Right kidney (tissue), 9 donors: ENCODE measurements at places on chromosomes 2 and 18.

- no peak for DNase-seq
Measured at GRCh38 chr2:134231965-134232340, 21.9 kb upstream of the MGAT5 start.

- no peak for DNase-seq
Measured at GRCh38 chr2:221535824-221536223, 36.3 kb downstream of the EPHA4 start.

GRCh38 chr2:32947484-32948143, 861 bp downstream of the LTBP1 start:
- DNase-seq = peak; percentile 85

DNA sequence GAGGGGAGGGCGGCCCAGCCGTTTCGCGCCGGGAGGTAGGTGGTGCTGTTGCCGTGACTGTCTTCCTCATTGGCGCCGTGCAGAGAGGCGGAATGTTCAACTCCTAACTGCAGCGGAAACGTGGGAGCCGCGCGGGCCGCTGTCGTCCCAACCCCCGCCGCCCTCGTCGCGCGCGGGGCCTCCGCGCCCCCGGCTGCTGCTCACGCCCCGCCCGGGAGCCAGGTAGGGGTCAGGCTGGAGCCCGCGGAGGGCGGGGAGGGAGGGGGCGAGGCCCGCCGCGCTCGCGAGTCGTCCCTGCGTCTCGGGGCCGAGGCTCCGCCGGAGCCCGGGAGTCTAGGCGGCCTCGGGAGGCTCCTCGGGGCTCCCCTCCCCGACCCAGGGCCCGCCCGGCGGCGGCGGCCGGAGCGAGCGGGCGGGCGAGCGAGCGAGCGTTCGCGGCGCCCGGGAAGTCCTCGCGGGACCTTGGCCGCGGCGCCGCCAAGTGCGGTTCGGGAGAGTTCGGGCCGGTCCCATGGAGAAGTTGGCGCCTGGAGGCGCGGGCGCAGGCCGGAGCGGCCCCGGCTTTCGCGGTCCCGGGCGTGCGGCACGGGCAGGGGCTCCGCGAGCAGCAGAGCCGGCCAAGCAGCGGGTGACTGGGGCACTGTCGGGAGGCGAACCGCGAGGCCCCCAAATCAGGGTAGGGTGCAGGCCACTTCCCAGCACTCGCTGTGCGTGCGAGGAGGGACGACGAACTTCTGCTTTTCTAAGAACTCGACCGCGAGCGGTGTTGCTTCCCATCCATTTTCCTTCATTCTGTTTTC, at the start of gene MAP3K20:
Gene MAP3K20, plus strand, starts transcription at position 66 of the 800 bp plus-strand sequence. CDS start 15,186 bp downstream, outside the sequence.
- peak; percentile 93 for DNase-seq

- no peak for DNase-seq
Measured at GRCh38 chr2:165576409-165577154, 107.1 kb downstream of the CSRNP3 start.

GRCh38 chr18:47280121-47280520, 28.7 kb upstream of the SKOR2 start:
- no peak for DNase-seq

- DNase-seq = no peak
Measured at GRCh38 chr18:79545255-79545654, 134.3 kb upstream of the CTDP1 start.

GRCh38 chr18:55419947-55420664, 167.9 kb downstream of the TCF4 start:
- no peak for DNase-seq

DNA sequence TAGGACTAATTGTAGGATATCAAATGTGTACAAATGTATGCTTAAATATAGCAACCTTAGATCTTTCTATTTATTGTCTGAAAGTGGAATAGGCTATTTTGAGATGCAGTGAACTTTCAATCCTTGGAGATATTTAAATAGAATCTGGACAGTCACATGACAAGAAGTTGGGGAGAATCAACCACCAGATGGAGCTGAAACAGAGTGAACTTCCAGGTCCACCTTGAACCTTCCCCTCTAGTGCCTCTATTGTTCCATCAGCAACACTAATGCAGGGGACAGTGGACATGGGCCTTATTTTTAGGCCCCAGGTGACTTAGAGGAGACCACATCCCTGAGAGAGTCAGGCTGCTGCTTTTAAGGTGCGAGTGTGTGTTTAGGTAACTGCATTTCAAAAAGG, 37.0 kb upstream of the CRIM1 start:
- DNase-seq = no peak

DNA sequence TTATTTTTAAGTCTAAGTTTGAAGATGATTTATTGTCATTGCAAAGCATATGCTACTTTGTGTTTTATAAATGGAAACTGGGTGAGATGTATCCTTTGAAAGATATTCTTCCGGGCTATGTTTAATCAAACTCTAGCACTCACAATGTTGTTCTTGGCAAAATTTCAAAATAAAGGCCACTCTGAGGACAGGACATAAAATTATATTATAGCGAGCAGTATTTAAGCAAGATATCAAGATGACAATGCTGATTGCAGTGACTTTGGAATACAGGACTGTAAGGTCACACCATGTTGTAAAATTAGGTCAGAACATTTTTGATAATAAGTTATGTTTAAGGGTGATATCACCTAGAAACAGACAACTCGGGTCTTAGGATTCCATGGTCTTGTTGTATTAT, 14.2 kb downstream of the RPRM start:
- DNase-seq = no peak

DNA sequence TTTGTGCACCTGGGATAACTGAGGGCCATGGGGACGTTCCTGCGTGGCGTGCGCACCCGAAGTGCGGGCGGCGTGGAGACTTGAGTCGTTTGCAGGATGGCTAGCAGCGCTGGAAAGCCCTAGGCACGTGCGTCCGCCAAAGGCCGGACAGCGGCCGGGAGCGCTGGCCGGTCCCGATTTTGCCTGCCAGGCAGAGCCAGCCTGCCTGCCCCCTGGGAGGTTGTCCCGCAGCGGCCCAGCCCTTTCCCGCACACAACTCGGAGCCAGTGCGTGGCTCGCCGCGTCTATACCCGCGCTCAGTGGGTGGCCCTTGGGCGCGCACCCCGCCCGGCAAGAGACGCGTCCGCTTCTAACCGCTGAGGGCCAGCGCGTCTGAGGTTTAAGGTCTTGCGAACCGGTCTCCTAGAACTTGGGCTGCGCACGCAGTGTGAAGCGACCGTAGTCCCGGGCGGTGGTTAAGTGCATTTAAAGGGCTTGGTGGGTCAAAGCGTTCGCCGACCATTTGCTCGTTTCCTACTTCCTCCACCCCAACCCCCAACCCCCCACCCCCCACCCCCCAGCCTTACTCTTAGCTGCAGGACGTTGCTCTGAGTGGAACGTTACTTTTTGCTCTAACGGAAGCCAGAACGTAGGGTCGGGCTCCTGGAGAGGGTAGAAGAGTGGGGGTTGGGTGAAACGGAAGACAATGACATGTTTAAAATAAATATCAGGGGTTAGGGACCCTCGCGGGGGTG, 627 bp downstream of the CDCA7 start:
- peak; percentile 89 for DNase-seq

DNA sequence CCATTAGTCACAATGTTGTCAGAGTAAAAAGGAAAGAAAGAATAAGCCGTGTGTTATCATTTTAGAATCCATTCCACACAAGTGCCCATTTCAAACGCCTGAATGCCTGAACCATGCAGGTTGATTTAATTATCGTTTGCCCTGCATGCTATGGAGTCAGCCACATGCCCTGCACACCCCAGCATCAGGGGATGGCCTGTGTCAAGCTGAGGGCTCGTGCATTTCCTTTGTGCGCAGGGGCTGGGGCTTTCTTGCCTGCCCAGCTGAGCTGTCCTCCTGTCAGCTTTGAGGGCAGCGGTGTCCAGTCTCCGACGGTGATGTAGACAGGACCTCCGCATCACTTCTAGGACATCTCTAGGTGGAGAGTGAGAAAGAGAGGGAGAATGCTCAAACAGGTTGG, 200.4 kb downstream of the TSN start:
- peak; percentile 32 for DNase-seq

DNA sequence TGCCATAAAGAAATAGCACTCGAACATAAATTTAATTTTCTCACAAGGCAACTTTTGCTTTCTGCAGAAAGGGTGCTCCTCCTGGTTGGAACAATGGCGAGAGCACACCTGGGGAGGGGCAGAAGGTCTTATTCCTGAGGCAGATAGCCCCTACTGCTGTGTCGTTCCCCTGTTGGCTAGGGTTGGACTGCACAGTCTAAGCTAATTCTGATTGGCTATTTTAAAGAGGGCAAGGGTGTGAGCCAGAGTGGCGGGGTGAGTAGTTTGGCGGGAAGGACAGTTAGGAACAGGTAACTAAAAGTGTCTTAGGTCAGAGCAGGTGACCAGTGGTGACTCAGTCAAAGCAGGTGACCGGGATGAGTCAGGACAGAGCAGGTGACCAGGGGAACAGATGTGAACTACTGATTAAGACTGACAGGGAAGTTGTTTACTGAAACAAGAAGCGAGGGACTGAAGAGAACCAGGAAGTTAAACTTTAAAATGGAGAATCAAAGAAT, 49.7 kb upstream of the AGAP1 start:
- no peak for DNase-seq

GRCh38 chr2:7400628-7401027, 483.4 kb downstream of the RNF144A start:
- DNase-seq = no peak

- DNase-seq = no peak
Measured at GRCh38 chr2:111694700-111695101, 189.3 kb downstream of the ANAPC1 start.

- no peak for DNase-seq
Measured at GRCh38 chr2:160942476-160943142, 217.6 kb upstream of the TANK start.

DNA sequence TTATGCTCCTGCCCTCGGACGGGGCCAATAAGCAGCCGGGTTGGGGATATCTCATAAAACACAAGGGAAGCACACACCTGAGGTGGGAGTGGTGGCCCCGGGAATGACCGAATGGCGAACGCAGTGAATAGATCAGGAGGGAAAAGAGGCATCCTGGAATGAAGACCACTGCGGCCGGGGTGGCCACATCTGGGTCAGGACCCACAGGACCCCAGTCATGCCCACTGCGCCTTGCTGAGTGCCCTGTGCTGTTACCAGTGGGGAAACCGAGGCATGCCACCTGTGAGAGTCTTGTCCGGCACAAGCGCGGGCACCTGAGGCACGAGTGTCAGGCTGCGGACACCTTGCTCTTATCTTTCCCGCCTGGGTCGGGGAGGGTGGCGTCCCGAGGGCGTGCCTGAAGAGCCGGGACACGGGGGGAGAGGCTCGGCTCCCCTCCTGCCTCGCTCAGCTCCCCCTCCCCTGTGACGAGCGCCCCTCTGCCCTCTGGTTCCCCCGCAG, 1.6 kb downstream of the PDCD1 start:
- DNase-seq = no peak

DNA sequence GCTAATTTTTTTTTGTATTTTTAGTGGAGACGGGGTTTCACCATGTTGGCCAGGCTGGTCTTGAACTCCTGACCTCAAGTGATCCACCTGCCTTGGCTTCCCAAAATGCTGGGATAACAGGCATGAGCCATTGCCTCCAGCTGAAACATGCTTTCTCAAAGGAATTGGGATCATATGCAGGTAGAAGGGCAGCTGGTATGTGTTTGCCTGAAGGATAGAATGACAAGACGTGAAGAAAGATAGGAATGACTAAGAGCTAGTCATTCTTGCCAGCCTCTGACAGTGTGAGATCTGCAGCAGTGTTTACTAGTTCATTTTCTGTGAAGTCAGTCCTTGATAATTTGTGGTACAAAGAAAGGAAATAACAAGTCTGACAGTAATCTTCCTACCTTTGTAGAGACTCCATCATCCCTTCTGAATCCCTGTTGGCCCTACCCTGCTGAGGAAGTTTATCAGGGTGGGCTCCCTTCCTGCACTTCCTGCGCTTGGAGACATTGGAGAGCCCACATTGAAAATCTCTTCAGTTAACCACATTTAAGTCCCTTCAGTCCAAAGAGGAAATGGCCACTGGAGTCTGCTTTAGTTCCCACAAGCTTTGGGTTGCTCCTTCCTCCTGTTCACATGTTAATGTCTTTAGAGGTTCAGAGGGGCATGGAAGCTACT, 14.7 kb downstream of the CFLAR start:
- no peak for DNase-seq

- DNase-seq = no peak
Measured at GRCh38 chr2:188512456-188512855, 220.8 kb downstream of the GULP1 start.

- DNase-seq = no peak
Measured at GRCh38 chr2:212484563-212485080, 54.0 kb downstream of the ERBB4 start.

- DNase-seq = no peak
Measured at GRCh38 chr2:68765739-68766375, 31.2 kb downstream of the ARHGAP25 start.

DNA sequence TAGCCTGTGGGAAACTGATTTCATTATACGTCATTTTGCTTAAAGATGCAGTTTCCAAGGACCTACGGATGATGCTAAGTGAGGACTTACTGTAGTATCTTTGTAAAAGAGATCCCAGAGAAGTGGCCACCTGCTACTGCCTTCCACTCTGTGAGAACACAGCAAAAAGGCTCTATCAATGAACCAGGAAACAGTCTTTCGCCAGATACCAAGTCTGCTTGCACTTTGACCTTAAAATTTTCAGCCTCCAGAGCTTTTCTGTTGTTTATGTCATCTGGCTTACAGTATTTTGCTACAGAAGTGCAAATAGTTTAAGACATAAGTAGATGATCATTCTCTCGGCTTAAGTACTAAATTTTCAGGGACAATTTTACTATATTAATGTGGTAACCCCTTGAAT, 847.9 kb upstream of the CHAC2 start:
- no peak for DNase-seq

DNA sequence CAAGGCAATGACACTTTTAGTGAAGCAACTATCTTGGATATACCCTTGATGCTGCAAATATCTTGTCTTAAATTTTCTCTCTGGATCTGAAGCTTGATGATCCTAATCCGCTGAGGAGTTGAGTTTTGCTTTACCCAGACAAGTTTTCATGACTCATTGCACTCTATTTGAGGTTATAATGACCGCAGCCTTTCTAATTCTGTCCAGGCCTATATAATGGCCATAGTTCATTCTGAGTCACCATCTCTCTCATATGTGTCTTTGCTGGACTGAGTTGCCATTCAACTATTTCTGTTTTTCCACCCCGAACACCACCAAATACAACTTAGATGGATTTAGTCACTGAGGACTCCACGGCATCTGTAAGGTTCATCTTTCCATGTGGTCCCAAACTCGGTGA, 802.1 kb upstream of the FAM98A start:
- no peak for DNase-seq

- DNase-seq = no peak
Measured at GRCh38 chr2:60867848-60868247, 13.5 kb upstream of the REL start.

GRCh38 chr2:239089884-239090283, 242.0 kb downstream of the TWIST2 start:
- no peak for DNase-seq

GRCh38 chr2:185919155-185919554, 180.6 kb downstream of the FSIP2 start:
- no peak for DNase-seq

- no peak for DNase-seq
Measured at GRCh38 chr2:207015901-207016300, 76.6 kb downstream of the CPO start.

GRCh38 chr18:76687304-76687962, 134.9 kb upstream of the ZNF236 start:
- DNase-seq = no peak
